ENCODE measurements at places on chromosomes 7 and 10.

- no peak for DNase-seq
Observed at GRCh38 chr7:37259319-37259821, 189.3 kb downstream of the ELMO1 start.

DNA sequence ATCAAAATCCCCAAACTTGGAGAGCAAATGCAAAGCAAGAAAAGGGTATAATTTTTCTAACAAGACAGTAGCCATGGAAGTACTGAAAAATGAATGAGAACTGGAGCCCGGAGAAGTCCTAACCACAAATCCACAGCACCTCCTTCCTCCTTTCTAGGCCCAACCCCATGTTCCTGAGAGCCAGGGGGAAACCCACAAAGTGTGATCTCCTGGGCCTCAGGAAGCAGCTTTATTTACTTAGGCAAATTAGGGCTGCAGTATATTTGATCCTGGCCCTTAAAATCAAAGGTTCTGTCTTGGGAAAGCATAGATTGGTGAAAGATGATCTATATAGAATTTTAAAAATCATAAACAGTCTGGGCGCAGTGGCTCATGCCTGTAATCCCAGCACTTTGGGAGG, 103.0 kb downstream of the DOCK4 start:
- DNase-seq: no peak

- no peak for DNase-seq
Observed at GRCh38 chr7:76352193-76352592, 6.6 kb downstream of the YWHAG start.

- DNase-seq: no peak
Observed at GRCh38 chr10:122190176-122190943, 80.7 kb upstream of the BTBD16 start.

GRCh38 chr7:112937651-112938415, 147.6 kb upstream of the TMEM168 start:
- DNase-seq: no peak

- DNase-seq: no peak
Observed at GRCh38 chr7:135001390-135002165, 15.3 kb downstream of the AGBL3 start.

DNA sequence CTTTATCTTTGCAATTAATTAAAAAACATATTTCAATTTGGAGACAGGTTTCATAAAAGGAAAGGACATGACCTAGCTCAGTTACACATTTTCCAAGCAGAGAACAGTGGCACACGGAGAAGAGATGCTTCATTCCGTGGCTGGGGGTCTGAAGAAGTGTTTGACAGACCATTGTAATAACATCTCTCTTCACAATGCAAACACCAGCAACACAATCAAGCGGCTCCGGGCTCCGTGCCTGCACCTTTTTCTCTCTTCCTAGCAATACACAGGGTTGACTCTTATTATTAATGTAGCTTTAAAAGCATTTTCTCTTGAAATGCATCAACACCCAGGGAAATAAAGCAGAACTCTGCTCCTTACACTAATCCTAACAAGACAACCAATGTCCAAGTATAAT, 261.0 kb upstream of the AOAH start:
- peak; percentile 56 for DNase-seq

DNA sequence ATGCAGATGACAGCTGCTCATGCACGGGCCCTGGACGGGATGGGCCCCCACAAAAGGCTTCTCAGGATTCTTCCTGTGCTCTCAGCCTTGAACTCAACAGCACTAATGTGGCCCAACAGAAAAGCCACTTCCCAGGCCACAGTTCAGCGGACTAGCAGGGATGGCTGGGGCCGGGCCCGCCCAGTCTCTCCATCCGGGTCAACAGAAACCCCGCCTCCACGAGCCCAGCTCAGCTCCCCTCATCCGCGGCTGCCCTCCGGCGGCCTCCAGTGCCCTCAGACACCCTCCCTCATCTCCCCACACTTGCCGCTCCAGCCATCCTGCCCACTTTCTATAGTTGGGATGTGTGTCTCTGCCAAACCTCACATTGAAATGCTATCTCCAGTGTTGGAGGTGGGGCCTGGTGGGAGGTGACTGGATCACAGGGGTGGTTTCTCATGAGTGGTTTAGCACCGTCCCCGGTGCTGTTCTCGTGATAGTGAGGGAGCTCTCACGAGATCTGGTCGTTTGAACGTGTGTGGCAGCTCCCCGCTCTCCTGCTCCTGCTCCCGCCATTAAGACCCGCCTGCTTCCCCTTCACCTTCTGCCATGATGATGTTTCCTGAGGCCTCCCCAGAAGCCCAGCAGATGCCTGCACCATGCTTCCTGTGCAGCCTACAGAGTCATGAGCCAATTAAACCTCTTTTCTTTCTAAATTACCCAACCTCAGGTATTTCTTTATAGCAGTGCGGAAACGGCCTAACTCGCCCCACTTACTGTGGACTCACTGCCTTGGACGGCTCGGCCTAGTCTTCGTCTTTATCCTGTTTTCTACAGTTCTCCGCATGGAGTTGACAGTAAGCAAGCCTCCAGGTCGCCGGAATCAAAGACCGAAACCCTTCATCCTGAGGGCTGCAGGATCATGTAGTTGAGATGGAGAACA, 169.9 kb upstream of the RNF32 start:
- DNase-seq: no peak

DNA sequence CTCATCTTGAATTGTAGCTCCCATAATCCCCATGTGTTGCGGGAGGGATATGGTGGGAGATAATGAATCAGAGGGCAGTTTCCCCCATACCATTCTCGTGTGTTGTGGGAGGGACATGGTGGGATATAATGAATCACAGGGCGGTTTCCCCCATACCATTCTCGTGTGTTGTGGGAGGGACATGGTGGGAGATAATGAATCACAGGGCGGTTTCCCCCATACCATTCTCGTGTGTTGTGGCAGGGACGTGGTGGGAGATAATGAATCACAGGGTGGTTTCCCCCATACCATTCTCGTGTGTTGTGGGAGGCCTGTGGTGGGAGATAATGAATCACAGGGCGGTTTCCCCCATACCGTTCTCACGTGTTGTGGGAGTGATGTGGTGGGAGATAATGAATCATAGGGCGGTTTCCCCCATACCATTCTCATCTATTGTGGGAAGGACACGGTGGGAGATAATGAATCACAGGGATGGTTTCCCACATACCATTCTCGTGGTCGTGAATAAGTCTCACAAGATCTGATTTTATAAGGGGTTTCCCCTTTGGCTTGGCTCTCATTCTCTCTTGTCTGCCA, 271.0 kb downstream of the MAD1L1 start:
- no peak for DNase-seq

DNA sequence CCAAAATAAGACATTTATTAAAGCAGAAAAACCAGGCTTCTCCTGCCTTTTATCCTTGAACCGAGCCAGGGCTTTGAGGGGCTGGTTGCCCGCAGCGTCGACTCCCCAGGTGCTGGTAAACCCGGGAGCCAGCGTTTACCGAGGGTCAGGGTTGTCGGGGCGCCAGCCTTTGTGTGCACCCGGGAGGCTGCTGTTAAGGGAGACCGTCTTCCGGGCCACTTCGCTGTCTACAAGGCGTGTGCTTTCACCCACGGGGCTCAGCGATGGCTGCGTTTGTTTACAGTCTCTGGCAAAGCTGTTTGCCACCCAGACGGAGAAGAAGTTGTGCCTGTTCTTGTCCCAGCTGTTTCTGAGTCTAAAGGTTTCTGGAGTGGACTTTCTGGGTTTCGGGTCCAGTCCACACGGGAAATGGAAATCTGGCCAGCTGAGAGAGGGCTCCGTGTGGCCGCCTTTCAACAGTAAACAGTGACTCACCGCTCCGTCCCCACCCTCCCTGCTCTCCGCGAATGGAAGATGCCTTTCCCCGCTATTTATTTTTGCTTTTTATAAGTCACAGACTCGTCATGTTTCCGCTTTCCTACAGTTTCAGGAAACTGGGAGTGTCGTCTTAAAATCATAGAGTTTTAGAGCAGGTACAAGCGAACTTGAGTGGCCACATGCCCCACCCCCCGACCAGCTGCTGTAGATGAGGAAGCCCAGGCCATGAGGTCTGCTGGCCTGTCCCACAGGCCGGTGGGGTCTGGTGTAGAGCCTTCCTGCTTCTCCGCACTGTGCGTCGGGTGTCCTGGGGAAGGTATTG, 2.2 kb downstream of the MAFK start:
- no peak for DNase-seq

GRCh38 chr7:30139836-30140384, 5.1 kb downstream of the MTURN start:
- DNase-seq: no peak

- DNase-seq: no peak
Observed at GRCh38 chr7:117127585-117128168, 174.4 kb downstream of the ST7 start.

DNA sequence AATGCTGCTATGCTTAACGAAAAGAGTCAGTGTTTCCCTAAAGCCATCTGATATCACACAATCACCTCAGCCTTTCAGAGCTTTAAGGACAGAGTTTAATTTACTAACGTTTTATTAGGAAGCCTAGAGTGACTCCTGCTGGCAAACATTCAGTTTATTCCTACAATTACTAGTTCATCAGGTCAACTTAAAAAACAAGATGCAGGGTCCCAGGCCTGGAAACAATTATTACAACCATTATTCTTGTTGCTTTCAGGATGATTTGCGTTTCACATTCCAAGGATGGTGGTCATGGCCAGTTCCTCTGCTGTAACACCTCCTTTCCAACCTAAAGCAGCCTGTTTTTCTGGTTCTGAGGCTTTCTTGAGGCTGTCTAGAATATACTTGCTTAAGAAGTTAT, 1.5 kb upstream of the FAM53B start:
- no peak for DNase-seq

DNA sequence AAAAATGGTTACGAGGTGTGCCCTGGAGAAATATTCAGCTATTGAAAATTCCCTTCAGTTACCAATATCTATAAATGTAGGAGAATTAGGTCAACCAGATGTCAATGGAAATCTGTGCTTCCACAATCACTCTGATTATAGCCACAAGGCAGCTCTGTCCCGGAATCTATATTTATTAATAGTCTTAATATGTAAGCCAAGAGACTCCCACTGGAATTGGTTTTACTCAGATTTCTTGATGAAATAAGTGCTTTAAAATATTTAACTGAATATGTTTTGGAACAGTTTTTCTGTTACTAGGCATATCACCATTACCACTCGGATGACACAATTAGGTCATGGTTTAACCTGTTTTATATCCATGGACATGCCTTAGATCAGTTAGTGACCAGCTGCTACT, 169.6 kb downstream of the POM121L12 start:
- no peak for DNase-seq

GRCh38 chr10:28217848-28218247, 85.0 kb downstream of the MPP7 start:
- DNase-seq: no peak
